ENCODE measurements at places on chromosomes 2 and 18. TPM values are rescaled to one million over a fixed set of nuclear protein-coding genes. Genes with fewer than 3 reads are reported as not detected.

The MRO gene
- total RNA-seq = 1.1 TPM

The CXCR1 gene
- 0.59 TPM for total RNA-seq

The CFAP65 gene
- total RNA-seq = not detected

The FOXI3 gene
- not detected for total RNA-seq

The KLHL41 gene
- total RNA-seq = 147 TPM

The ACSL3 gene
- 51.9 TPM for total RNA-seq

The SRBD1 gene
- total RNA-seq = 16.9 TPM

The PAX3 gene
- total RNA-seq = not detected

The ZNF514 gene
- 11.2 TPM for total RNA-seq

Measured in heart left ventricle (tissue), 16 donors.